ENCODE measurements at places on chromosomes 6 and 20.

DNA sequence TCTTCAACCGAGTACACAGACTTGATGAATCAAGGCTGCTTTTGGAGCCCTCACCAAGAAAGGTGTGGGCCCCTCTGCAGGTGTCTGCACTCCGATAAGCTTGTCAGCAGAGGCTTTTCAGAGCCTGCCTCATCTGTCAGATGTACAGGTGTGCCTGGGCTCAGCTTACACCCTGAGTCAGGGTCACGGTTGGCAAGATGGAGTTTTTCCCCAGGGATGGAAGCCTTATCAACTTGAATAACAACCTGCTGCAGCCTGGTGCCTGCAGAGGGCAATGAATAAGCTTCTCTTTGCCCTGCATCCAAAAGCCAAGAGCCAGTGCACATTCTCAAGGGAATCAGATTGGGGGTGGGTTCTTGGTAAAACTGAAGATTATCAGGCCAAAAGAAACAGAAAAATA lies 427.1 kb downstream of the CD83 start:
- no peak for DNase-seq

DNA sequence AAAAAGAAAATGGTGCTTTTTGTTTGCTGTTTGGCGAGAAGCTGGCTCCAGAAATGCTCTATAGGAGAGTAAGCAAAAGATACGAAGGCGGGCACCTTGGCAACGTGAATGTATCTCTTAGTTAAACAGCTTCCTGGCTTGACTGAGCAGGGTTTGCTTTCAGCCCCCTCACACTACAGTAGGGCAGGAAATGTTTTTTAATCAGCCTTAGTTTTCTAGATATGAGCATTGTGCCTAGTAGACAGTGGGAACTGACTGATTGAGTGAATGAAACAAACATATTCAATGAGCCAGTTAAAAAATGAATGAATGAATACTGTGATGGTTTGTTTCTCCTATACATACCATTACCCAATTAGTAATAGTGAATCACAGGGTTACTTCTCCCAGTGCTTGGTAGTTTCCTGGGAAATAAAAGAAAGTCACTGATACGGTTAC lies 19.9 kb downstream of the CAP2 start:
- DNase-seq, result no peak

GRCh38 chr6:163392533-163392932 lies 22.0 kb upstream of the QKI start:
- no peak for DNase-seq

GRCh38 chr6:142857796-142858555 lies 87.0 kb downstream of the HIVEP2 start:
- DNase-seq, result no peak

GRCh38 chr20:18611492-18611891 lies 23.6 kb downstream of the DTD1 start:
- no peak for DNase-seq

- DNase-seq, result no peak
These were observed 253.1 kb downstream of the SLC24A3 start for GRCh38 chr20:19465536-19465935.

GRCh38 chr6:3432416-3432815 lies 24.4 kb downstream of the SLC22A23 start:
- DNase-seq, result no peak

DNA sequence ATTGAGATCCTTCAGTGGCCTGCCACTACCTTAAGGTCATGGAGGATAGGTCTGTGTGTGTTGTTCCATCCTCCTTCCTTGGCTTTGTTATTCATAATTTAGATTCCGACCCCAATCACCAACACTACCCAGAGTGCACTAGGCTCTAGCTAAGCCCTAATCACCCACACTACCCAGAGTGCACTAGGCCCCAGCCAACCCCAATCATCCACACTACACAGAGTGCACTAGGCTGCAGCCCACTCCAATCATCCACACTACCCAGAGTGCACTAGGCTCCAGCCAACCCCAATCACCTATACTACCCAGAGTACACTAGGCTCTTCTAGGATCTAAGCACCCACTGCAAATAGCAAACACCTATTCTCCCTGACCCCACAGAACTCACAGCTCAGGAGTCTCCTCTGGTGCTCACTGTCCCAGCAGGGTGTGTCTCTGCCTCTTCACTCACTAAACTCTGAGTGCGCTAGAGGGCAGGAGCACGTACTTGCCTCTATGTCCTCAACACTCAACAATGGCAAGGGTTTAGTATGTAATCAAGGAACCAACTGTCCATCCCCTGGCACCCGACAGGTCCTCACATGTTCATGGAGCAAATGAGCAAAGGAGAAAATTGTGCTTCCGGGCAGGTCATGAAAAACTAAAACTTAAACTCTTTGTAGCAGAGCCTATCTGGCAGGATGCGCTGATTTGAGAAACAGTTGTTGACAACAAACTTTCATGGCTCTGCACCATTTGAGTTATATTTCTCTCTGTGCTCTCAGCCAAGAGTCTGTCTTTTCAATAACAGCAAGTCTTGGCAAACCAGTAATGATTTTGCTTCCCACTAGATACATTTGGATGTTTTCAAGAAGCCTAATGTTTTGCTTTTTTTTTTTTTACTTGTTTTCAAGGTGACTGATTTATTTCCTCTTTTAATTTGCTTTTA lies 54.3 kb downstream of the SLC22A23 start:
- DNase-seq, result no peak

GRCh38 chr20:4889446-4889845 lies 111.9 kb downstream of the SLC23A2 start:
- no peak for DNase-seq

DNA sequence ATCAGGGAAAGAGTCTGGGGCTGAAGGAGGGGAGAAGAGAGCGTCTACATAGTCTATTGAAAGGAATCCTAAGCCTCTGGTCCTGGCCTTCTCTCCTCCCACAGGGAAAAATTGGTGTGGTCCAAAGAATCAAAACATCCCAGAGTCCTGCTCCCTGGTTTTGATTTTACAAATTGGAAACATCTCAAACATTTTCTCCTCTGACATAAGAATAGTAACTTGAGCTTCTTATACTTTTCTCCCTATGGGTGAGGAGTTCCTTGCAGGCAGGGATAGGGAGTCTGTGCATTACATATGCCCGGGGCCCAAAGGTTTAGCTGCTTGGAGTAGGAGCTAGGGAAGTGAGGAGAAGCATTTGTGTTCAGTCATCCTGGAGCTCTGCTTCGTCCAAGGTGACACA lies 120.0 kb upstream of the GGTLC1 start:
- DNase-seq, result no peak

DNA sequence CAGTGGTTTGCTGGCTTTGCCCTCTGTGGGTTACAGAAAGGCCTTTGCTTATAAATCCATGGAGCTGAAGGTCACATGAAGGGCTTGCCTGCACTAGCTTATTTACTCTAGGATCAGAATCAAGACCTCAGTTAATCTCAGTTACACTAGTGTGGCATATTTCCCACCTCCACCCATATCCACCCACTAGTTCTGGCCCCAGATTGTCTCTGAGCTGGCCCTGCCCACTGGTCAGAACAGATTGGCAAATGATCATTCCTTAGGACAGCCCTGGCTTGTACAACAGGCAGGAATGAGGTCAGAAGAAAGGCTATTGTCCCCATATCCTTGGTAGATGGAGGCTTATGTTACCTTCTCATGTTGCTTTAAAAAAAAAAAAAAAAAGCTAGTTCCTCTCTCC lies 33.3 kb upstream of the SASH1 start:
- DNase-seq, result no peak

- DNase-seq, result no peak
These were observed 146.2 kb upstream of the SMLR1 start for GRCh38 chr6:130681028-130681427.

DNA sequence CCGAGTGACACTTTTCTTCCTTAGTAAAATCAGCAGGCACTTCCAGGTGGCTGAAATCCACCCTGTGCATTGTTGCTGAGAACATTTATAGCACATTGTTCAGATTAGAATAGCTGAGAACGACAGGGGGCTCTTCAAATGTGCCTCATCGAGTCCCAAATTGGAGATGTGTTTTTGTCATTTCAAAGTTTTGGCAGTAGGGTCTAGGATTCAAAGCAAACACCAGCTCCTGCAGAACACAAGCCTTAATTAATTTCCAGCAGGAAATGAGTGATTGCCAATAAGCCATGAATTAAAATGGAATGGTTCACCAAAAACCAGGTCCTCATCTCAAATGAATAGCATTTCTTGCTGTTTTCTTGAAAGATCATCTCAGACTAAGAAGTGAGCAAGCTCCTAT lies 171.6 kb downstream of the PLCB1 start:
- no peak for DNase-seq

- DNase-seq, result no peak
These were observed 395.3 kb downstream of the TBC1D32 start for GRCh38 chr6:120938876-120939472.

DNA sequence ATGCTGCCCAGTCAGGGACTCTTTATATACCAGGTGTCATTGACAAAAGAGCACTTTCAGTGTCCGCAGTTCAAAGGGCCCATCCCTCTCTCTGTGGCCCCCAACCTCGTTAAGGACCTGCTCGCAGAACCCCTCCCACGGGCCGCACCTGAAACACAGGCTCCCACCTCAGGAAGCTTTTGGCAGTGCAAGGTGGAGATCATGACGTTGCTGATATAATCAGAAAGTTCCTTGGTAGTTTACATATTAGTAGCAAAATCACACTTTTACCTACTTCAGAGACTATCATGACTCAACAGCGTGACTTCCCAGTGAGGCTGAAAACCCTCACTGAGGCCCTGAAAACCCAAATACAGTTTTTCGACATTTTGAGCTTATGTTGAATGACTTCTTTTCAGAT lies 4.1 kb downstream of the TTLL2 start:
- no peak for DNase-seq

DNA sequence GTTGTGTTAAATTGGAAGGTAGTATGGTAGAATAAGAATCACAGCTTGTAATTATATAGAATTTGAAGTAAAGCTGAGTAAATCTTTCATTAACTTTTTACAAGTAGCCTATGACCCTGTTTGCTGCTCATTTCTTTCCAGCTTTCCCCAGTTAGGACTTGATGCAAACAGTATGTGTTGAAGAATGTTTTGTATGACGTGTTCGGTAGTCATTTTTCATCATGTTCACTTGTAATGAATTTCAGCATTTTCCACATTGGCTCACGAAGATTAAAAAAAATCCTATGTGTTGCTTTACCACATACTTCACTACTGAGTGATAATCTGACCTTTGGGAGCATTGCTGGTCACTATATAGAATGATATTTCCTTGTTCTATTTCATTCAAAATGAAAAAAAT lies 162.4 kb downstream of the CDKAL1 start:
- DNase-seq, result no peak

DNA sequence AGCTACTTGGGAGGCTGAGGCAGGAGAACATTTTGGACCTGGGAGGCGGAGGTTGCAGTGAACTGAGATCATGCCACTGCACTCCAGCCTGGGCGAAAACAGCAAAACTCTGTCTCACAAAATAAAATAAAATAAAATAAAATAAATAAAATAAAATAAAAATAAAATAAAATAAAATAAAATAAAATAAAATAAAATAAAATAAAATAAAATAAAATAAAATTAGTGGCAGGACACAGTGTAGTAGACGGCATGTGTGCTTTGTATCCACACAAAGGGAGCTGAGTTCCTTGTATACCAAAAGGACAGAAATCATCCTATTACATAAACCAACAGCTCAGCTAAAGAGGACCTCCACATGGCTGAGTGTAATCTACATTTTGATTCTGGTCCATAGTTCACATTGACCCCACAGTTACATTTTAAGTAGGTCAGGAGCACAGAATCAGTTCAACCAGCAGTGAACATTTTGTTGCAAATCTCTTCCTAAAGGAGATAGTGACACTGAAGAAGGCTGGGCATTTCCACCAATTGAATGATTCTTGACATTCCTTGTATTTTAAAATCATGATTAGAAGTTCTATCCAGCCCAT lies 91.7 kb upstream of the MAP7 start:
- DNase-seq, result no peak

Data from activated CD4-positive, alpha-beta T cell treated with anti-CD3 and anti-CD28 coated beads, Interleukin-2, amount 50 U/mL, for 24 hours (primary cell).